Activated CD8-positive, alpha-beta memory T cell treated with anti-CD3 and anti-CD28 coated beads for 4 hours (primary cell): ENCODE measurements at places on chromosomes 13 and 19.

- no peak for DNase-seq
Measured at GRCh38 chr19:1616396-1616795, 11.1 kb upstream of the UQCR11 start.

GRCh38 chr19:9671655-9672054 lies 3.2 kb downstream of the ZNF562 start:
- DNase-seq = no peak

DNA sequence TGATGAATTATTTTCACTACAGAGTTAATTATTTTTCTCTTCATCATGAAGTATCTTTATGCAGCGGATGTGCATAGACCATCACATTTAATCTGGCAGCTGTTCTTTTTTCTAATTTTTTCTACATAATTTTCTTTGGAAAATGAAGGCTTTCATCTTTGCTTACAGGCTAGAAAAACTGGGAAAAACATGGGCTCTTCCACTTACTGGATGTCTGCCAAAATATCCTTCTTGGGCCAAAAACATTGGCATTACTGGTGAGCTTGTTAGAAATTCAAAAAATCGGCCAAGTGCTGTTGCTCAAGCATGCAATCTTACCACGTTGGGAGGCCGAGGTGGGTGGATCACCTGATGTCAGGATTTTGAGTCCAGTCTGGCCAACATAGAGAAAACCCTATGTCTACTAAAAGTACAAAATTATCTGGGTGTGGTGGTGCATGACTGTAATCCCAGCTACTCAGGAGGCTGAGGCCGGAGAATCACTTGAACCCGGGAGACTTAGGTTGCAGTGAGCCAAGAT lies 176.8 kb downstream of the ZNF737 start:
- DNase-seq = no peak

GRCh38 chr19:29263305-29264135 lies 50.6 kb upstream of the UQCRFS1 start:
- peak; percentile 19 for DNase-seq

DNA sequence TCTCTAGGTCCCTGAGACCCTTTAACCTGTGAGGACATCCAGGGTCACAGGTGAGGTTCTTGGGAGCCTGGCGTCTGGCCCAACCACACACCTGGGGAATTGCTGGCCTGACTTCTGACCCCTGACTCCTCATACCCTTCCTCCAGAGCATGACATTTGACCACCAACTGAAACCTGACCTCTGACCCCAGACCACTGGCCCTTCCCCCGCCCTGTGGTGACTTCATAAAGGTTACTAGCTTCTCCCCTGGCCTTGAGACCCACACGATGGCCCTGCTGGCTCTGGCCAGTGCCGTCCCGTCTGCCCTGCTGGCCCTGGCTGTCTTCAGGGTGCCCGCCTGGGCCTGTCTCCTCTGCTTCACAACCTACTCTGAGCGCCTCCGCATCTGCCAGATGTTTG lies at the start of gene SPACA6:
Gene SPACA6, plus strand, starts transcription at position 71 of the 400 bp plus-strand sequence. Its CDS starts 197 bp downstream, at position 268.
- no peak for DNase-seq

- DNase-seq = no peak
Measured at GRCh38 chr13:51318015-51318414, 21.5 kb upstream of the SERPINE3 start.

- no peak for DNase-seq
Measured at GRCh38 chr13:113947311-113948033, 26.4 kb downstream of the C13orf46 start.

- no peak for DNase-seq
Measured at GRCh38 chr13:111289251-111289650, 31.2 kb upstream of the TEX29 start.

DNA sequence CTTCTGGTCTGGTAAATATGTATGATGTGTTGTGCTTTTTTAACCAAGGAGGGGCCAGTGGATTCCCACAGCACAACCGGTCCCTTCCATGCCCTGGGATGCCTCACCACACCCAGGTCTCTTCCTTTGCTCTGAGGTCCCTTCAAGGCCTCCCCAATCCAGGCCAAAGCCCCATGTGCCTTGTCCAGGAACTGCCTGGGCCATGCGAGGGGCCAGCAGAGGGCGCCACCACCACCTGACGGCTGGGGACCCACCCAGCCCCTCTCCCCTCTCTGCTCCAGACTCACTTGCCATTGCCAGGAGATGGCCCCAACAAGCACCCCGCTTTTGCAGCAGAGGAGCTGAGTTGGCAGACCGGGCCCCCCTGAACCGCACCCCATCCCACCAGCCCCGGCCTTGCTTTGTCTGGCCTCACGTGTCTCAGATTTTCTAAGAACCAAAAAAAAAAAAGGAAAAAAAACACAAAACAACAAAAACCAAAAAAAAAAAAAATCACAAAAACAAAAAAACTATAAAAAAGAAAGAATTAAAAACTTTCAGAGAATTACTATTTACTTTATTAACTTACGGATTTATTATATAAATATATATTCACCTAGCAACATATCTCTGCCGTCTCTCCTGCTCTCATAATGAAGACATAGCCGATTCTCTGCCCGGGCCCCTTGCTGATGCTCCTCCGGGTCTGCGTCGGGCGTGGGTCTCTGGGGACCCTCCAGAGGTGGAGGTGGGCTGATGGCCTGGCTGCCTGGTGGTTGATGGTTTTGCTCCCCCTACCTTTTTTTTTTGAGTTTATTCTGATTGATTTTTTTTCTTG lies 14.4 kb downstream of the CAPN12 start:
- peak; percentile 52 for DNase-seq

DNA sequence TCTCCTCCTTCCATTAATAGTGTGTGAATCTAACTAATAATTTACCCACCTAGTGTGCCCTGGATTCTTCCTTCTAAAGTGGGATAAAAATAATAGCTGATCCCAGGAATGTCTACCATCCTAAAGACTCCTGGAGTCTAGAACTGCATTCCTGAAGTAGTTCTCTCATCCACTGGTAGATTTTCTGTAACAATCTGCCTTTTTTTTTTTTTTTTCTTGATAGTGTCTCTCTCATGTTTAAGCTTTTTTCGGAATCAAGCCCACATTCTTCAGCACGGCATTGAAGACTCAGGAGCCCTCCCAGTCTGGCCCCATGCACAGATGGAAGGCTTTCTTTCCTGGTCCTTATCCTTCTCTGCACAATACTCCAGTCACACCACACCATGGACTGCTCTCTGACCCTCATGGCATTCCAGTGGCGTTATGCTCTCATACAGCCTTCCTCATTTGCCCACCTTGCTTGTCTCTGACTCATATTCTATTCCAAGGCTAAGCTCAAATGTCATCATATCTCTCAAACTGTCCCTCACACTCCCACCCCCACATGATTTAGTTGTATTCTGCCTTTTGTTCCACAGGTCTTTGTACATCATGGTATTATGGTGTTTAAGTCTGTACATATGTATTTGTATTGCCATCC lies 68.7 kb upstream of the FRY start:
- DNase-seq = no peak

- DNase-seq = peak; percentile 42
Measured at GRCh38 chr19:18940769-18941627, at the start of gene HOMER3. Gene HOMER3, minus strand, starts transcription at chr19:18941217. Its CDS starts 2,235 bp downstream, at chr19:18938982.

DNA sequence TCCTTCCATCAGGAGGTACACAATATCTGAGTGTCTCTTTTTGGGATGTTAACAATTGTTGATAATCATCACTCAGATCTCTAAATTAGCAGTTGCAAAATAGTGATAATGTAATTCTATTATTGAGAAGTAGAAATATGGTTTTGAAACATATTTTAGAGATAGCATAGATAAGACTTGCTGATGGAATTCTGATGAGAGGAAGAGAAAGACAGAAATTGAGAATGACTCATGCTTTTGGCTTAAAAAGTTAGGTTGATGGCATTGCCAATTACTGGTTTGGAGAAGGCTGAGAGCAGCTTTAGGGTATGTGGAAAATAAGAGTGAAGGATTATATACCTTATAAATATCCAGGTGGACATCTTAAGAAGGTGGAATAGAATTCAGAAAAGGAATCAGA lies 106.4 kb upstream of the EDNRB start:
- no peak for DNase-seq

- no peak for DNase-seq
Measured at GRCh38 chr19:46579361-46579879, 21.7 kb upstream of the CALM3 start.

GRCh38 chr13:43257765-43258164 lies 234.4 kb downstream of the DNAJC15 start:
- DNase-seq = no peak

GRCh38 chr13:98083507-98083906 lies 59.4 kb upstream of the FARP1 start:
- DNase-seq = no peak
